ENCODE measurements at places on chromosomes 2 and 18.

GRCh38 chr2:221641181-221641871, 69.2 kb upstream of the EPHA4 start:
- DNase-seq, result no peak

DNA sequence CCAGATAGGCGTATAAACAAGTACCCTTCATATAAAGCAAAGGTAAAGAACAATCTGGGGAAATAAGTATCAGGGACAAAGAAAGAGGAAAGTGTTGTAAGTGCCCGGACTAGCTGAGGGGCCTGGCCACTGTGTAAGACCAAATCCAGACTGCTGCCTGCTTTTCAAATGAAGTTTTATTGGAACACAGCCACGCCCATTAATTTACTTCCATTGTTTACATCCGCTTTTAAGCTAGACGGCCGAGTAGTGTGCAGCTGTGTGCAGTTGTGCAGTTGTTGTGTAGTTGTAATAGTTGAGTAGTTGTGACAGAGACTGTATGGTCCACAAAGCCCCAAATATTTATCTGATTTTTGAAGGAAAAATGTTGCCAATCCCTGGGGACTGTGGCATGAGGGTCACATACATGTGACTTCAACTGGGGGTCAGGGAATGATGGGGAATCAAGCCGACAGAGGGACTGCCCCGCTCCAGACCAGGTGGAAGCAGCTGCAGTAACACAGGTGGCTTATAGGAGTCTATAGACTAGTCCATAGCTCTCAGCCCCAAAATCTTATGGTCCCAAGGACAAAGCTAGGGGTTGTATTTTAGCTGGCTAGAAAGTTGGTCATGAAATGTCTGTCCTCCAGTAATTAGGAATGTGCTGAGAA, 30.0 kb downstream of the FHL2 start:
- no peak for DNase-seq

DNA sequence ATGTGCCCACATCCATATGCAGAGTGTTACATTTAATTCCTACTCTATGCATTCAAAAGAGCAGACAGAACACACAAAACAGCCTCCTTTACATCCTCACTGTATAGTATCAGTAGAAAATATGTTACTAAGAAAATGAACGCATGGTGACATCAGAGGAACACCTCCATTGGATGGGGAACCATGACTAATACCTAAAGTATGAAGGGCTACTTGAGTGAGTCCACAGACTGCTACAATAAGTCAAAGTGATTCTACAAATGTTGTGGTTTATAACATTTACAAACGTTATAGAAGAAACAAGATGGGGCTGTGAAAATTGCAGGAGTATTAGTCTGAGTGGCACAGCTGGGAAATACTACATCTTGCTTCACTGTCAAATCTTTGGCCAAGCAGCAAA, 1830.9 kb upstream of the PIK3C3 start:
- DNase-seq, result no peak

DNA sequence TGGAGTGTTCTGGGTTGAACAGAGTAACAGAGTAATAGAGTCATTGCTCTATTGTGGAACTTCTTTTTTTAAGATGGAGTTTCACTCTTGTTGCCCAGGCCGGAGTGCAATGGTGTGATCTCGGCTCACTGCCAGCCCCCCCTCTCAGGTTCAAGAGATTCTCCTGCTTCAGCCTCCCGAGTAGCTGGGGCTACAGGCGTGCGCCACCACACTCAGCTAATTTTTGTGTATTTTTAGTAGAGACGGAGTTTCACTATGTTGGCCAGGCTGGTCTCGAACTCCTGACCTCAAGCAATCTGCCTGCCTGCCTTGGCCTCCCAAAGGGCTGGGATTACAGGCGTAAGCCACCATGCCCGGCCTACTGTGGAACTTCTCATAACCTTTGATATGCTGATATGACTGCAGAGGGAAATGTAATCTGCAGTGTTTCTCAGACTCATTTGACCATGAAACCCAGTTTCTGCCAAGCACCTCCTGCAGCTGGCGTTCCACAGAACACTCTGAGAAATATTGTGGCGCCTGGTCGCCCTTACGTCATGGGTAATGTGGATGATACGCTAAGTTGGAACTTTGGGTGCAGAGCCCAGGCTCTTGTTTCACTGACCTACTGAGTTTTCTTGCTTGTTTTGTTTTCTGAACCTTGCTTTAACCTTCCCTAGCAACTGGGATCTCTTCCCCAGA, 213.8 kb downstream of the BCL2 start:
- no peak for DNase-seq

DNA sequence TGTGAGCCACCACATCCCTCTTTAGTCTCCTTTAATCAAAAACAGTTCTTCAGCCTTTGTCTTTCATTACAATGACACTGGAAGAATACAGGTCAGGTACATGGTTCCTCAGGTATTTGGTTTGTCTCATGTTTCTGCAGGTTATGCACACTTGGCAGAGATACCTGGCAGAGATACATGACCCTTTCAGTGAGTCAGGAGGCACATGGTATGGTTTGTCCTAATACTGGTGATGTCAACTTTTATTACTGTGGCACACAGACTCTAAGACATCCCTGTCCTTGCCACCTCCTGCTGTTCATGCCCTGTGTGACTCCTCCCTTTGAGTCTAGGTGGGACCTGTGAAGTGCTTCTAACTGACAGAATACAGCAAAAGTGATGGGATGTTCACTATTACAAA, 58.4 kb downstream of the SPIRE1 start:
- no peak for DNase-seq

DNA sequence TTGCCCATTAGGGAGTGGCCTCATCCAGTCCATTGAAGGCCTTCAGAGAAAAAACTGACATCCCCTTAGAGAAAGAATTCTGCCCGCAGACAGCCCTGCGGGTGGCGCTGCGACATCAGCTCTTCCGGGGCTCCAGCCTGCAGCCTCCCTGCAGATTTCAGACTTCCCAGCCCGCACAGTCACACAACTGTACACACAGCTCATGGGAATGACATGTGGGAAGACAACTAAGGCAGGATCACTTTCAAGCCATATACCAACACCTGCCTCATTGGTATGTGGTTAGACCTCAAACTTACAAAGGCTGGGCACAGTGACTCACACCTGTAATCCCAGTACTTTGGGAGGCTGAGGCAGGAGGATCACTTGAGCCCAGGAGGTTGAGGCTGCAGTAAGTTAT, 24.8 kb upstream of the TUBB6 start:
- no peak for DNase-seq

DNA sequence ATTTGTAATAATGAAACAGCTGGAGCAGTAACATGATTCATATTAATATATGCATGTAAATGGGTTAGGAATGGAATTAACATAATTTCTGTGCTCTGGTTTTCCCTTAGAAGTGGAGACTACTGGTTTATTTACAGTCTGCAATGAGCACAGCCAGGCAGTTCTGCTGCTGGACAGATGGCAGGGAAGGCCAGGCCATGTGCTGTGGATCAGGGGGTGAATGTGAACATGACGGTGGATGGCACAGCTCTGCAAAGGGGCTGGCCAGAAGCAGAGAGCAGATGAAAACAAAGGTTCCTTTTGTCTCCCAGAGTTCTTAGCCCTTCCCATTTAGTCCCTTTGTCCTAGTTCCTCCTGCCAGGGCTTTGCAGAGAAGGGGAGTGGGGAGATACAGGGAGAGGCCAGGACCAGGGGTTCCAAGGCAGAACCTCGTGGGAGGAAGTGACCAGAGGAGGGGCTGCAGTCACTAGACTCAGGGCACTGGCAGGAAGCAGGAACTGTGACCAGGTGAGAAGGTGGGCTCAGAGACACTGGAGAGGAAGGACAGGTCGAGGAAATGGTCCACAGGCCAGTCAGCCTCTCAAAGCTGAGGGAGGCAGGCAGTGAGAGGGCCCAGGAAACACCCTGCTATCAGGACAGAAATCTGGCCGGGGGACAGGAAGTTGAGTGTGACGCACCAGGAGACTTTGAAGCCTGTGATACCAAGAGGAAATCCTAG, 112.9 kb upstream of the ATP8B1 start:
- no peak for DNase-seq

DNA sequence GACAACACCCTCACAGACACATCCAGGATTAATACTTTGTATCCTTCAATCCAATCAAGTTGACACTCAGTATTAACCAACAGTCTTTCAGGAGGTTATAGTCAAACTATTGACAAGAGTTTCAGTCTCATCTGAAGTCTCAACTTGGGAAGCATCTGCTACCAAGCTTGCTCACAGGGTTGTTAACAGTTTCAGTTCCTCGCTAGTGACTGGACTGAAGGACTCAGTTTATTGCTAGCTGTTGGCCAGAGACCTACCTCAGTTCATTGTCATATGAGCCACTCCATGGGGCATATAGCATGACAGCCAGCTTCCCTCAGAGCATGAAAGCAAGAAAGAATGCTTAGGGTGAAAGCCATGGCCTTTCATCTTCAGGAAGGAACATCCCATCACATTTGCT, 228.6 kb downstream of the EPHA4 start:
- DNase-seq, result no peak

DNA sequence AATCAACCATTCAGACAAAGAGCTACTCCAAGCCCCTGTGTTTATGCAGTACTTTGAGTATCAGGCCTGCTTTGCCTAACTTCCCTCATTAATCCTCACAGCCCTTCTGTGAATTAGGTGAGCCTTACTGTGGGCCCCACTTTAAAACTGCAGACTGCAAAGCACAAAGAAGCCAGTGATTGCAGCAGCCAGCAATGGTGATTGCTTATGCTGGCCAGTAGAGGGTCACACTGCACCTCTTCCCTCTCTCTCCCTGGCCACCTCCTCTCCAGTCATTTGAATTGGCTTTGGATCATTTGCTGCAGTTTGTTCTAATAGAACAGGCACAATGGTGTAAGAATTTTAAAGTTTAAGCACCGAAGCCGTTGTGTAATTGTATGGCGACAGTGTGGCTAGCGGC, 229.9 kb downstream of the AGPS start:
- DNase-seq, result no peak

DNA sequence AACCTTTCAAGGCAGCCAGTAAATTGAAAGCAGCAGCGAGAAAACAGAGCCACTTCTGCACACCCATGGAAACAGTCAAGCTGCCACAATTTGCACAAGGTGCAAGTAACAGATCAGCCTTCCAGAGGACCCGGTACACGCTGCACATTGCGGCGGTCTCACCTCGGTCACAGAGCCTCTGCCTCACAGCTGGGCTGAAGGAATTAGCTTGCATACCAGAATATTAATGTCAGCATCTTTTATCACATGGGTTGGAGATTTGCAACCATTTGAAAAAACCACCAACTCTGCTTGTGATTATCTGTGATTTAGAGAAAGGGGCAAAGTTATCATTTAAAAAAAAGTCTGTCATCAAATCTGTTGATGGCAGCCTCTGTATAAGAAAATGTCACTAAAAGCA, 330.5 kb upstream of the TCF4 start:
- DNase-seq, result no peak

DNA sequence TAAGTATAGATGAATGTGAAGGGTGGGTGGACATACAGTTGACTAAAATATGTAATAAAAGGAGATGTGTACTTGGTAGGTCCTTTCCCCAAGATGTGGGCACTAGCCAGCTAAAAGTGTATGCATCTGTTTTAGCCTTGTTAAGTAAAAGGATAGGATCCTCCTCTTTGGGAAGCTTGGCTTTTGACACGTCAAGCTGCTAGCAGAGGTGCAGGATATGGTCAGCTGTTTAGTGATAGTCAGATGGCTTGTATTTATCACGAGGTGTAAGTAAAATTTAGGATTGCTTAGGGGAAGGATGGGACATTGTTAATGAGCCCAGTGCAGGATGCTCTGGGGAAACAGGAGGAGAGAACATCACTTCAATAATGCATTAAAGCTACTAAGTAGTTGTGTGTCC, 1.5 kb downstream of the MFSD6 start:
- no peak for DNase-seq

DNA sequence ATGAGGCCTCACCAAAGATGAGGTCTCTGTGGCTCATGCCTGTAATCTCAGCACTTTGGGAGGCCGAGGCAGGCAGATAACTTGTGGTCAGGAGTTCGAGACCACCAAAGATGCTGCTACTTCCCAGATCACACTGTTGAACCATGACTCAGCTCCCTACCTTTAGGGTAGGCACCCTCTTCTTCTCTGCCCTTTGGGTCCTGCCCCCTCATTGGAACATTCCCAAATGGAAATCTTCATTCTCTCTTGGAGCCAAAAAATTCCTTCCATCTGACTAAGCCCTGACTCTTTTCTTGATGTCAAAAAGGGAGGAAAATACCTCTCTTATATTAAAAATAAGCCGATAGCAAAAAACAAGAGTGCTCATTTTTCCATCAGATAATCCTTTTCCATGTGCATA, 183.5 kb downstream of the PAX3 start:
- no peak for DNase-seq

- no peak for DNase-seq
Observed at GRCh38 chr18:41982942-41983660, 28.1 kb downstream of the PIK3C3 start.

DNA sequence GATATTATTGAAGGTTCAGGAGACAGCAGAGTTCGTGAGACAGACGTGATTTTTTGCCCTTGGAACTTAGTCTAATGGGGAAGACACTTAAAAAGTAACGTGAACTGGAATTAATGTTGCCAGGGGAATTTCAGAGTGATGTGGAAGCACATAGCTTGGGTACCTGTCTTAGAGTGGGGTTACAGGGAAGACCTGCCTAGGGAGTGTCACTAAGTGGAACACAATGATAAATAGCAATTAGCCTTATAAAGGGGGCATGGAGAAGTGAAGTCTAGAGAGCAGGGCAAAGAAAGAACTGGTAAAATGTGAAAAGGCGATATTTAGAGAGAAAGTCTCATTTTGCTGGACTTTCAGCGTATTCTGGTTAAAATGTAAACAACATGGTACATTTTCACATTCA, 306.0 kb upstream of the TCF4 start:
- no peak for DNase-seq

GRCh38 chr18:34098109-34098508, 126.6 kb downstream of the NOL4 start:
- DNase-seq, result no peak

- DNase-seq, result no peak
Observed at GRCh38 chr2:225558399-225559071, 159.0 kb downstream of the NYAP2 start.

- DNase-seq, result no peak
Observed at GRCh38 chr2:174142290-174142689, 106.0 kb downstream of the OLA1 start.

DNA sequence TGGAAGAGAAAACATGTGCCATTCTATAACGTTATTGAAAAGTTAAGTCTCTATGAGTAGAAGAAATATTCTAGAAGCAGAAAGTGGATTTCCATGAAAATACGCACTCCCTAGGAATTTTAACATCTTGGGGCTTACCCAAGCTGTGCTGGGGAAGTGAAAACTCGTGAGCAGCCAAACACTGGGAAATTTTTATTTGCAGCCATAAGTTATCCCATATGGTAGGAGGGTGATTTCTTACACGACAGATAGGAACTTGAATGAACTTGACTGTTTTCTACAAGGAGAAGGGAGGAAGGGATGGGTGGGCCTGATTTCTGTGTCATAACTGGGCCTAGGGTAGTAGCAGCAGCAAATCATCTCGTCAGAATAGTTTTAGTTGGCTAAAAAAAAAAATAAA, 272.6 kb downstream of the ETAA1 start:
- no peak for DNase-seq

DNA sequence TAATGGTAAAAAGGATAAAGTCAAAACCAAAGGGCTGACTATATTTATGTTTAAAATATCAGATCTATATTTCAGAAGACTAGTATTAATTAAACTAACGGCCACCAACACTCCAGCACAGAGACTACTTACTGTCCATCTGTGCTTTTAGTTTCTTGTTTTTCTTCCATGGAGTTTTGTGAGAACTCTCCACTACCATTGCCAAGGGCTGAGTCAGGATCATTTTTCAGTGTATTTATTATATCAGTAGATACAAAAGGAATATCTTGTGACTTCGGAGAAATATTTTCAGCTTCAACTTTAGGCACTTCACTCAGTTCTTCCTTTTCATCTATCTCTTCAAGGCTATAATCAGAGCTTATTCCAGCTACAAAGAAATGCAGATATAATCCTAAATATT, 79.1 kb upstream of the GRB14 start:
- DNase-seq, result no peak
